ENCODE measurements at places on chromosomes 7 and 10. TPM values are rescaled to one million over a fixed set of nuclear protein-coding genes. Genes with fewer than 3 reads are reported as not detected.

GRCh38 chr7:137151041-137151689, 192.4 kb downstream of the PTN start:
- DNase-seq = peak; percentile 62

- no peak for DNase-seq
Measured at GRCh38 chr10:79262959-79263746, 84.1 kb upstream of the PPIF start.

The OR2A12 gene
- total RNA-seq = not detected

DNA sequence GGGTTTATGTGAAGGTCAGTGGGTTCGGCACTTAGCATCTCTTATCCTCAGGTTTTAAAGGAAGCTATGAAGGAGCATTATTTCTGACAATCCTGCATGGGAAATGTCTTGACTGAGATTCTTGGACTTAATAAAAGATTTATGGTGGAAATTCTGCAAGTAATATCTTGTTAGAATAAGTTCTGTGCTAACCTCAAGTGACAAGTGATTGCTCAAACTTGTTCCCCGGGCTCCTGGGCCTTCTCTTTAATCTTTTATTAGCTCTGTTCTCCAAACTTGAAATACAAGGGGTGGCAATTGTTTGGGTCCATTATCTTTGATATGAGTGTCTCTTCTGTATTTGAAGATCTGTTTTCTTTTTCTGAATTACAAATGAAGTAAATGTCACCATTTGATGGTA, 140.6 kb upstream of the CTBP2 start:
- peak; percentile 18 for DNase-seq

DNA sequence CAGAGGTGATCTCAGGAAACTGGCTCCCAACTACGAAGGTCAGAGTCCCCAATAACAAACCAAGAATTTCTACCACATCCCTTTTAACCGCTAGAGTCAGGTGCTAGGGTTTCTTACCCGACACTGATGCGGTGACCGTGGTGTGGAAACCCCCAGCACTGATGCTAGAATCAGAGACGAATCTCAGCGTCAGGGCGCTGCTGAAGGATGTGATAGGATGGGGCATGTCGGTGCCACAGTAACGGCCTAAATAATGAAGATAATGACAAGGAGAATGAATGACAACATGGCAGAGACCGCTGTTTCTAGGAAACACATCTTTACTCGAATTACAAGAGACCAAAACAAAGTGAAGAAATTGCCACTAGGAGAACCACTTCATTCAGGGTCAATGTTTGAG, 131.1 kb upstream of the RSU1 start:
- DNase-seq = no peak

The DAGLB gene
- total RNA-seq = 15.4 TPM

DNA sequence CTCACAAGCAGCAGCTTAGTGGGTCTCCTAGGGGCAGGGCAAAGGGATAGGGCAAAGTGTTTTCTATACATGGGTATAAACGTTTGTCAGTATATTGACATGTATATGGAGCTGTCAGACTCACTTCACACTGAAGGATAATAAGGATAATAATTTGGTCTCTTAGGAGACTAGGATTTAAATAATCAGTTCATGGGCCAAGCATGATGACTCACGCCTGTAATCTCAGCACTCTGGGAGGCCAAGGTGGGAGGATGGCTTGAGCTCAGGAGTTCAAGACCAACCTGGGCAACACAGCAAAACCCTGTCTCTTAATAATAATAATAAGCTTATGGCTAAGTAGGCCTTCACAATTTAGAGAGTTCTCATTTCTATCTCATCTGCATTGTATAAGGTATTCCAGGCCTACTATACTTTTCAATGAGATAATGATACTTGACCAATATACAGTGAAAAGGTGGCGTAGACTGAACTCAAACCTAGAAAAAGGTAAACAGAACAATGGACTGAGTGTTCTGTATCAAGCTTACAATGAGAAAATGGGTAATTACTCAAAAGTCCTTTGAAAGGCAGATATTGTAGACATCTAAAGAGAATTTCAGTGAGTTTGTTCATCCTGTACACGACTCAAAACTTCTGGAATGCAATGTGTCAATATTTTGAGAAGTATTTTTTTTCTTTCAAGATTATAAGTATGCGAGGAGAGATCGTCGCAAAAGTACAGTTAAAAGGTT, 7.0 kb downstream of the GSAP start:
- no peak for DNase-seq

DNA sequence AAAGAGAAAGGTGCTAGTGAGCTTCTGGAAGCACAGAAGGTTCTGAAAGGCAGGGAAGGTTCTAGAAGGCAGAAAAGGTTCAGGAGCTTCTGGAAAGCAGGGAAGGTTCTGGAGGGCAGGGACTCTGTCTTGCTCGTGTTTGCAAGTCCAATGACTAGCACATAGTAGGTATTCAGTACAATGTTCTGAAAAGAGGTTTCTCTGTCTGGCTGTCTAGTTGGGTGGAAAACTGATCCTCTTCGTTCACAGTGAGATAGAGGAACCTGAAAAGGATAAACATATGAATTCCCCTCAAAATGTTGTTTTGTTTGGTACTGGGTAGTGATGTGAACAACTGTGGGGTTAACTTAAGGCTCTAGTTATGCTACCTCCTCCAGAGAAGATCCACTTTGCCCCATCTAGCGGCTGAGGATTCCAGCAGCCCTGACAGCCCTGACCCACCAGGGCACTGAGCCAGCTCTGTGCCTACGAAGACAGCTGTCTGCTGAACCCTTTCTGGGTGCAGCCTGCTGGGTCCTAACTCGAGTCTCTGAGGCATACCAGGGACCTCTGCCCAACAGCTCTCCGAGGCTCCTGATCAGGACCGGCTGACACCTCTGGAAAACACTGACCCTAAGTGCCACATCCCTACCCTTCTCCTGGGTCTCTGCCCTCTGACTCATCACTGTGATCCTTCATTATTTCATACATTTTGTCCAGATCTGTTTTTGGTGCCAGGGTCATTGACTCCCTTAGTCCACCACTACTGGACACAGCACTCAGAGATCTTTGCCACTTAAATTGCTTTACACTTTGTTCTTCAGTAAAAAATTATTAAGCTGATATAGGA, 15.4 kb downstream of the PTPRN2 start:
- DNase-seq = peak; percentile 80

- peak; percentile 77 for DNase-seq
Measured at GRCh38 chr7:129501760-129502707, at the start of gene SMKR1. TSS of gene SMKR1 (plus strand) at chr7:129502531. CDS start at chr7:129502825, 294 bp downstream.

- no peak for DNase-seq
Measured at GRCh38 chr10:7192831-7193361, 217.9 kb downstream of the SFMBT2 start.

- no peak for DNase-seq
Measured at GRCh38 chr10:3034616-3035015, 32.7 kb upstream of the PFKP start.

DNA sequence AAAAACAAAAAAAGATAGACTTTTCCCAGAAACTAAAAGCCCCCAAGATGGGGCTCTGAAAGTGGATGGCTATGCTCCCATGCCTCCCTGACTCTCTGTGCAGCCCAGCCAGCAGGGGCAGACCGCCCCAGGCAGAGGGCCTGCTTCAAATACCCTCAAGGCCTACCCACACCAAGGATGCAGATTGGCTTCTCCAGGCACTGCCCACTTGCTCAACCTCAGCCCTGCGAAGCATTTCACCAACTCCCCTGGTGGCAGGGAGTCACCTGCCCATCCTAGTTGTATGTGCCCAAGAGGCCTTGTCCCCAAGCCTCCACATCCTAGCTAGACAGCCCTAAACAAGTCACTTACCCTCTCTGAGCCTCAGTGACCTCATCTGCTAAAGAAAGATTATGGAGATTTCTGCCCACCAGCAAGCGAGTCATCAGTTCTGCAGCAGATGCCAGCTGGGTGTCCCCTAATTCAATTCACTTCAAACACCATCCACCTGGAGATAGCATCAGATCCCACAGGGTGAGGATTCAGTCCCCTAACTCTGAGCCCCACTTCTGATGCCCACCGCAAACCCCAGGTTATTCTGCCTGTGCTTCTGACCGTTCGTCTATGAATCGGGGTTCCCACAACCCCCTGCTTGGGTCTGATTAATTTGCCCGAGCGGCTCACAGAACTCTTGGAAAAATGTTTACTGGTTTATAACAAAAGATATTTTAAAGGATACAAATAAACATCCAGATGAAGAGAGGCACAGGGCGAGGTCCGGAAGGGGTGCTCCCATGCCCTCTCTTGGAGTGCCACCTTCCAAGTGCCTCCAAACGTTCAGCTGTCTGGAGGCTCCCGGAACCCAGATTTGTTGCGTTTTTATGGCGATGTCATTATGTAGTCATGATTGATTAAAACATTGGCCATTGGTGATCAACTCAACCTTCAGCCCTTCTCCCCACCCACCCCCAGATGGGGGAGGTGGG, 18.6 kb upstream of the ZMIZ1 start:
- no peak for DNase-seq

The MAT1A gene
- total RNA-seq = 0.31 TPM

- DNase-seq = peak; percentile 91
Measured at GRCh38 chr7:122886357-122887081, at the start of gene CADPS2. TSS of gene CADPS2 (minus strand) at chr7:122886460. CDS start at chr7:122886337, 123 bp downstream.

GRCh38 chr7:17120756-17121155, 177.7 kb upstream of the AHR start:
- DNase-seq = no peak

The LIPJ gene
- total RNA-seq = 0.21 TPM

- no peak for DNase-seq
Measured at GRCh38 chr10:22570733-22571430, 143.5 kb downstream of the PIP4K2A start.

DNA sequence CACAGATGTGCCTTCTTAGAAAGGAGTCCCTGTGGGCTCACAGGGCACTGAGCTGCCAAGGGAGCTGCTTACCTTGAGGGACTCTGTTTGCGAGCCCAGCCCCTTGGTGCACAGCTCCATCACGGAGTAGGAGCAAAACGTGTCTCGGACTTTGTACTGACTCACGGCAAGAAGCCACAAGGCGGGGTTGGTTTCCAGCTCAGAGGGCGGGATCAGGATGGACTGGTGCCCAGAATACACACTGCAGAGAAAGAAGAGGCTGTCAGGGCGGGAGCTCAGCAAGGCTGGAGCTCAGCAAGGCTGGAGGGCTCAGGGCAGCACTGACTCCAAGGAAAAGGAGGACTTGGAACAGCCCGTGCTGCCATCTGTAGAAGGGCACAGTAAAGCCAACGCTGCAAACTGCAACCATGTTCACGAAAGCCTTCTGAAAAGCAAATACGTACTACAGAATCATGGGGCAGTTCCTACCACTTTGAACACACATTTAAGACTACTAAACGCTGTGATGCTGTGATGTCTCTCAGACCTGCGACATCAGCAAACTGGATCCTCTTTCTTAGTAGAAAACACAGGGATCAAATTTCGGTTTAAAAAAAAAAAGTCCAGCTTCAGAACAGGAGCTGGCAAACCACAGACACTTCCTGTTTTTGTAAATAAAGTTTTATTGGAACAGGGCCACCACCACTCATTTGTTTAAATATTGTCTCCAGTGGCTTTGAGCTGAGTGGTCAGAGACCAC, 194.3 kb downstream of the ZMYND11 start:
- DNase-seq = peak; percentile 96

GRCh38 chr10:86390337-86391120, 23.9 kb upstream of the GRID1 start:
- no peak for DNase-seq

DNA sequence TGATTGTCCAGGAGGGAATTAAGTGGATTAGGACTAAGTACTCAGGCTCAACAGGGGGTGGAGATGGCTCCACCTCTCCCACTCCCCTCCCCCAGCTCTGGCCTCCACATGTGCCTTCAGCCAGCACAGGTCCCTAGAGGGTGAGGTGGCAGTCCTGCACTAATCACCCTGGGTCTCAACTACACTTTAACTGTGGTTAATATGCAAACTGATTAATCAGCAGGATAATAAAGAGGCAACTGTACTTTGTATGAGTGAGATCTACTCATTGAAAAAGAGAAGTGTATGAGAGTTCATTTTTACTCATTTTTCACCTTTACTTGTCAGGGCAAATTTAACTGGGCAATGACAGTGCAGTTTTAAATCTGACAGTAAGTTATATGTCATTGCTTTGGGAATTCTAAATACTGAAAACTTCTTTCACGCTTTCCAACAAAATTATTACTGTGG, 223.8 kb upstream of the CCDC6 start:
- DNase-seq = no peak

The GPR26 gene
- total RNA-seq = 0.10 TPM

GRCh38 chr10:78658645-78659597, 409.8 kb upstream of the ZMIZ1 start:
- DNase-seq = no peak

DNA sequence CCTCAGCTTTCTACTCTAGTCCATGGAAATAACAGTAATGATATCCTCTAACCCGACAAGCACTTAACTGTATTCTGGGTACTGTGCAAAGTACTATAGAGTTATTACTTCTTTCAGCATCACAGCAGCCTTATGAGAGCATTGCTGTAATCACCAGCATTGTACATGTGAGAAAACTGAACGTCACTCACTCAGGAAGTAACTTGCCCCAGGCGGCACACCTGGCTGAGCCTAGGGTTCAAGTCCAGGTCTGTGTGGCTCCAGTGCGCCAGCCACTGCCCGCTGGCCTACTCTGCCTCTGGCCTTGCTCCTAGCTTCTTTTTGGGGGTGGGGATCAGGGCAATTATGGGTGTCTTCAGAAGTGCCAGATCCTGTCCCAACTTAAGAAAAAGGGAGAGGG, 50.5 kb downstream of the ZMIZ1 start:
- no peak for DNase-seq

The ANXA8L1 gene
- 23.3 TPM for total RNA-seq

- DNase-seq = no peak
Measured at GRCh38 chr7:24313777-24314176, 29.8 kb downstream of the NPY start.

DNA sequence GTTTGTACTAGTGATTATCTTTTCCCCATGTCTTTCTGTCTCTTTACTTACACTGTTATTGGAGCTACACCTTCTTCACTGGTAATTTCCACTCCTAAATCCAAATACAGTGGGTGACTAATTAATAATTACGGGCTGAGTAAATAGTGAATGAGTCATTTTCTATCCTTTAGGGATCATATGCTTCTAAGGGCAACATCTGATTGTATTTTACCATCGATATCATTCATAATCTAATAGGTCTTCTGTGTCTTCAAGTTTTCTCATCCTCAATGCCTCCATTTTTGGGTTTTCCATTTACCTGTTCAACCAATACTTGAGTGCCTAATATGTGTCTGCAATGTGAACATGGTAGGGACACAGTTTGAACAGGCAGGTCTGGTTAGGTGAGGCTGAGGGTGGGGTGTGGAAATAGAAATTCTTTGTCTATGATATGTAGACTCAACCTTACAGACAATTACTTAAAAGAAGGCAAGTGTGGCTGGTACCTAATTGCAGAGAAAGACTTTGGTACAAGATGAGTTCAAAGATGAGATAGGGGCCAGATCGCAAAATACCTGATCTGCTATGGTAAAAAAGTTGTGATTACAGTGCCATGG, 5.9 kb upstream of the DHX32 start:
- no peak for DNase-seq

- no peak for DNase-seq
Measured at GRCh38 chr10:7243873-7244272, 167.0 kb downstream of the SFMBT2 start.

Data from tongue (tissue), 3 donors.